ENCODE measurements at places on chromosomes 1 and 21.

GRCh38 chr1:218480588-218481099, 135.5 kb downstream of the TGFB2 start:
- no peak for DNase-seq

- DNase-seq = no peak
These were observed 11.6 kb upstream of the FAM20B start for GRCh38 chr1:179014123-179014522.

GRCh38 chr1:229570891-229571516, 12.5 kb upstream of the ABCB10 start:
- DNase-seq = no peak

- no peak for DNase-seq
These were observed 107.3 kb upstream of the ST6GALNAC5 start for GRCh38 chr1:76759950-76760349.

- DNase-seq = no peak
These were observed 40.3 kb downstream of the CFHR5 start for GRCh38 chr1:197017558-197018146.

DNA sequence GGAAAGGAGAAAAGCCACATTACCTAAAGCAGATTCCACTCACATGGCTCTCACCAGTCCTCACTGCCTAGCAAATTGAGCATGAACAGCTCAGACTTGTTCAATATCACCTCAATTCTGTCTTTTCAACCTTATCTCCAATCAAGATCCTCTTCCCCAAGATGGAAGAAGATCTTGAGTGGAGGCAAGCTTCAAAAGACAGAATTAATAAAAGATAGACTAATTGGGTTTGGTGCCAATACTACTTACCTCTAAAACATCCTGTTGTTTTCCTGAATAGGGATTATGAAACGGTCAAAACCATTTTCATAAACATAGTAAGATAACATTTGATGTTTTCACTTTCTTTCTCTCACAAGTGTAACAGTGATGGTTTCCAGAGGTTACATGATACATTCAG, 349.2 kb upstream of the PLD5 start:
- no peak for DNase-seq

- DNase-seq = no peak
These were observed 3.2 kb downstream of the EDN2 start for GRCh38 chr1:41481109-41481775.

- DNase-seq = no peak
These were observed 55.3 kb downstream of the SEC16B start for GRCh38 chr1:177914603-177915002.

GRCh38 chr1:58862728-58863385, 79.0 kb upstream of the JUN start:
- no peak for DNase-seq

GRCh38 chr1:9249534-9250410, 15.2 kb downstream of the H6PD start:
- DNase-seq = no peak

GRCh38 chr1:233673947-233674431, 60.1 kb downstream of the KCNK1 start:
- DNase-seq = no peak

GRCh38 chr1:167371030-167371429, 147.3 kb downstream of the CD247 start:
- DNase-seq = no peak

DNA sequence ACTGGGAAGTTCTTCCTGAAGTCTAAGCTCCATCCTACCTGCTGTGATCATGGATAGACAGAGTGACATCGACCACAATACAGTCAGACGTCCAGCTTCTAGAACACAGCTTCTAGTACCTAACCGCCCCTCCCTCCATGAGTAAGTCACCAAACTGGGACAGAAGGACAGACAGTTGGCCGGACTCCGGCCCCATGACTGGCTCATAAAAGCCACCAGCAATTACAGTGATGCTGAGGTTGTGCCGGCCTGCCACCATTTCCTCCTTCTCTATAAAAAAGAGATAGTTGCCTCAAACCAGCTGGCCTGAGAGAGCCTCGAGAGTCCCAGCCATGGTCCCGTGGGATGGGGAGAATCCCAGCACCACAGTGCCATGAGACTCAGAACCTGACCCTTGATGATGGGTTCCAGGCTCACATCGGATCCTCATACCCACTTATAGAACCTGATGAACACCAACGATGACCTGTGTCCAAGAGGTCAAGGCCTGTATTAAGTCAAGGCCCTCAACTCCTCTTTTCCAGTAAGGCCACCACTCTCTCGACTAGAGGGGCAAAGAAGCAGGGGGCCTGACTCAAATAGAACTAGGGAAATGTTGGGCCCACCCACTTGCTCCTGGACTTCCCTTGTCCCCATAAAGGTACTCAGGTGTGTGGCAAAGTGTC, 3.4 kb downstream of the MEF2D start:
- no peak for DNase-seq

GRCh38 chr21:43811262-43812105, 22.1 kb downstream of the RRP1 start:
- DNase-seq = no peak
